HFFc6 (cell line): ENCODE measurements at places on chromosomes 3 and 15. TPM values are rescaled to one million over a fixed set of nuclear protein-coding genes. Genes with fewer than 3 reads are reported as not detected.

The KBTBD13 gene
- total RNA-seq, result not detected in 3 replicates

The PRKCI gene
- 27.8 and 30.0 TPM in 2 replicates for total RNA-seq

The MCF2L2 gene
- total RNA-seq, result 0.14 TPM in 1 of 2 replicates, not detected in the other

- H3K27me3 ChIP-seq, result no peaks in the 10 kb centered on the region
- no peaks in the 10 kb centered on the region for H3K4me1 ChIP-seq
- H3K4me3 ChIP-seq, result no peak overlapping the region
- no peak for DNase-seq
- no peaks in the 10 kb centered on the region for H3K36me3 ChIP-seq
These were observed 188.6 kb downstream of the CHL1 start for GRCh38 chr3:385151-385550.

The FBXO40 gene
- total RNA-seq, result not detected in 2 replicates

The PARP14 gene
- total RNA-seq, result 5.3 to 13.1 TPM (median 6.3 TPM) in 3 replicates
